Naive B cell (primary cell): ENCODE measurements at places on chromosomes 5 and 9.

GRCh38 chr9:38690574-38690973 is 29.4 kb downstream of the FAM240B start:
- DNase-seq, result no peak

DNA sequence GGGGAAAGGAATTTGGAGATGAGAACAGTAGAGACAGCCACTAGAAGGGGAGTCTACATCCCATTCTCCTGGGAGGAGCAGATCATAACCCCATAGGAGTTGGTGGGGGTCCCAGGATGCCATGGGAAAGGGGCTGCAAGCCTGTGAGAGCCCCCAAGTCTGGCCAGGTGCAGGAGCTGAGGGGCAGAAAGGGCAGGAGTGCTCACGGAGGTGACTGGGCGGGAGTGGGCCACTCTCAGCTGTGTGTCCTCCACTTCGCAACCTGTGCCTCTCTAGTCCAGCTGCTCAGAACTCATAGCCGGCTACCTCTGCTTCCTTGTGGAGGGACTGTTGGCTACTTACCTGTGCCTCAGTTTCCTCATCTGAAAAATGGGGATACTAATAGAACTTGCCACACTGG is 263.9 kb downstream of the FSTL4 start:
- no peak for DNase-seq

- no peak for DNase-seq
Observed at GRCh38 chr5:133707629-133708028, 95.3 kb upstream of the FSTL4 start.

- peak; percentile 22 for DNase-seq
Observed at GRCh38 chr5:60494635-60495034, 205.3 kb downstream of the DEPDC1B start.

DNA sequence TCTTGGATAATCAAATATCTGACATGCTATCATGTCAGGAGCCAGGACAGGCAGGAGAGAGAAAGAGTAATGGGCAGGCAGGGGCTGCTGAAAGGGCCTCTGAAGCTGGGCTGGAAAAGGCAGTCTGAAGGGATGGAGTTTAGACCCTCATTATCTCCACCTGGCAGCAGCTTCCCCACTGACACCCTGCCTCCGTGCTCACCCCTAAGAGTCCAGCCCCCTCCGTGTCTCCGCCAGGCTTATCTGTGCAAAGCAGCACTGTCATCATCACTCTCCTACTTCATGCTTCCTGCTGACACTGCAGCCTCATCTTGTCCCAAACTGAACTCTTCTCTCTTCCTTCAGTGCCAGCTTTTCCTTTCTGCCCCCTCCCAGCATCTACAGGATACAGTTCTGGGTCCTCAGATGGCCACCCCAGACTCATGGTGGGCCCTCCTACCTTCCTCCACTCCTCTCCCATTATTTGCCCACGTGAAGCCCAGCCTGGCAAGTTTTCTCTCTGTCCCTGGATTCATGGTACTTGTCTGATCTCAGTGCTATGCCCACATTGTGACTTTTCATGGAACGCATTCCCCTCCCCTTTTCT is 70.9 kb upstream of the KLF9 start:
- DNase-seq, result no peak

- DNase-seq, result no peak
Observed at GRCh38 chr9:114321759-114322158, 1.1 kb upstream of the ORM1 start.

DNA sequence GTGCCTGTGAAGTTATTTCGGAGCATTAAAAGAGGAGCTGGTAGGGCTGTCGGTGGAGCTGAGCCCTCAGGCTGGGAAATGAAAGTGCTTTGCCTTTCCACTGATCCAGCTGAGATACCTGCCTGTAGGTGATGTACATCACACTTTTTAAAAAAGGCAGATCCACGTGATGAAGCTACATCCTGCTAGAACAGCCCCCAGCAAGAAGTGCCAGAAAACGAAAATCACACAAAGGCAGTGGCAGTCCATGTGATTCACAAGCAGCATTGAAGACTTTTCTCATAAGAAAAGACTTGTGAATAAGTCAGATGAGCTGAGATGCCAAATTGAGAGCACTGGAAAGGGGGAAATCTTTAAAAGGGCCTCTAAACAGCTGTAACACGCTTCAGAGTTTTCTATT is 765.1 kb downstream of the PTPRD start:
- no peak for DNase-seq

DNA sequence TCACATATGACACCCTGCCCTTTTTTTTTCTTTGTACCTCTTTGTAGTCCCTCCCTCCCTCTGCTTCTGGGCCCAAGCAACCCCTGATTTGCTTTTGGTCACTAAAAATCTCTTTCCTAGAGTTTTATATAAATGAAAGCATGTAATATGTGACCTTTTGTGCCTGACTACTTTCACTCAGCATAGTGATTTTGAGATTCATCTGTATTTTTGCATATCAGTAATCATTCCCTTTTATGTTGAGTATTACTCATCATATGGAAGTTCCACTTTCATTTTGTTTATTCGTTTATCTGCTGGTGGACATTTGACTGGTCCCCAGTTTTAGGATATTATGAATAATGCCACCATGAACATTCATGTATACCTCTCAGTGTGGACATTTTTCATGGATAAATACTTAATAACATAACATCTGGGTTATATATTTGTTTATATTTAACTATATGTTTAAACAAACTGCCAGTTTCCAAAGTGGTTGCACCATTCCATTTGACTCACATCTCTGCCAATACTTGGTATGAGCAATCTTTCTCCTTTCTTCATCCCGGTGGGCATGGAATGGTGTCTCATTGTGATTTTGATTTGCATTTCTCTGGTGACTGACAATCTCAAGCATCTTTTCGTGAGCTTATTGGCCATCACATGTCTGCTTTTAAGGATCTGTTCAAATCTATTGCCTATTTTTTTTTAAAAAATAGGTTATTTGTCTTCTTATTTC is 115.7 kb upstream of the S1PR3 start:
- DNase-seq, result no peak
